IgD-negative memory B cell (primary cell): ENCODE measurements at places on chromosomes 12 and 14. TPM values are rescaled to one million over a fixed set of nuclear protein-coding genes. Genes with fewer than 3 reads are reported as not detected.

Gene GLT1D1
- polyA plus RNA-seq, result not detected

Gene IL22
- polyA plus RNA-seq, result not detected

Gene SIX6
- polyA plus RNA-seq, result not detected

Gene VASH1
- 0.70 TPM for polyA plus RNA-seq

Gene HCAR3
- not detected for polyA plus RNA-seq

Gene ENO2
- polyA plus RNA-seq, result 21.7 TPM

Gene RGS6
- polyA plus RNA-seq, result not detected
